Kidney epithelial cell (primary cell): ENCODE measurements at places on chromosomes 12 and 14. TPM values are rescaled to one million over a fixed set of nuclear protein-coding genes. Genes with fewer than 3 reads are reported as not detected.
A peak's percentile ranks its signal among the peaks of the same experiment; 100 is the strongest.

DNA sequence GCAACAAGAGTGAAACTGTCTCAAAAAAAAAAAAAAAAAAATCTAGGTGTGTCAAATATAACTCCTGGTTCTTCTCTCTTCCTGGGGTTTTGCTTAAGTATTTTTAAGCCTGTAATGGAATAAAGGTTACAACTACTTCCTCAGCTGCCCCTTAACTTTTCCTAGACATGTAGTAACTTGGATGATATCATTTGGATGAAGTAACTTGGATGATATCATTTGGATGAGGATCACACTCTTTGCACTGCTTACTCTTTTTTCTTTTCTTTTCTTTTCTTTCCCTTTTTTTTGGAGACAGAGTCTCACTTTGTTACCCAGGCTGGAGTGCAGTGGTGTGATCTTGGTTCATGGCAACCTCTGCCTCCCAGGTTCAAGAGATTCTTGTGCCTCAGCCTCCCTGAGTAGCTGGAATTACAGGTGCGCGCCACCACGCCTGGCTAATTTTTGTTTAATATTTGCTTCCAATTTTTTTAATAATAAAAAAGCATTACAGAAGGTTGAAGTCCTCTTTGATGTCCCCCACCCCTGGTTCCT is 775 bp upstream of the FAM186A start:
- DNase-seq: no peak

The IL31 gene
- not detected in 2 replicates for total RNA-seq

DNA sequence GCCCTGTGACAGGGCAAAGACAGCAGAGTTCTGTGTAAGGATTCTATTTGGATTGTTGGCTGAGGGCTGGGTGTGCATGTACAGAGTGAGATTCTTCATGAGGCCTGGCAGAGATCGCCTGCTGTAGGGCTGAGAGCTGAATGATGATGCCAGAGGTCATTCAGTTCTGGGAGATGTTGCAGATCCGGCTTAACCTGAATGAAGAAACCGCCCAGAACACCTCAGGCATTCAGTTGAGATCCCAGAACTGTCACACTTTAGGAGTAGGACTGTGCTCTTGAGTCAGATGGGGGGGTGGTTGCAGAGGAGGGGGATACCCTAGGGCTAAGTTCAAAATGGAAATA is 5.8 kb upstream of the EVL start:
- DNase-seq: no peak

The KSR2 gene
- total RNA-seq: 0.14 and 0.29 TPM in 2 replicates

The PMCH gene
- total RNA-seq: not detected in 2 replicates

GRCh38 chr12:55637467-55637866 is 775 bp downstream of the OR10P1 start:
- no peak for DNase-seq

DNA sequence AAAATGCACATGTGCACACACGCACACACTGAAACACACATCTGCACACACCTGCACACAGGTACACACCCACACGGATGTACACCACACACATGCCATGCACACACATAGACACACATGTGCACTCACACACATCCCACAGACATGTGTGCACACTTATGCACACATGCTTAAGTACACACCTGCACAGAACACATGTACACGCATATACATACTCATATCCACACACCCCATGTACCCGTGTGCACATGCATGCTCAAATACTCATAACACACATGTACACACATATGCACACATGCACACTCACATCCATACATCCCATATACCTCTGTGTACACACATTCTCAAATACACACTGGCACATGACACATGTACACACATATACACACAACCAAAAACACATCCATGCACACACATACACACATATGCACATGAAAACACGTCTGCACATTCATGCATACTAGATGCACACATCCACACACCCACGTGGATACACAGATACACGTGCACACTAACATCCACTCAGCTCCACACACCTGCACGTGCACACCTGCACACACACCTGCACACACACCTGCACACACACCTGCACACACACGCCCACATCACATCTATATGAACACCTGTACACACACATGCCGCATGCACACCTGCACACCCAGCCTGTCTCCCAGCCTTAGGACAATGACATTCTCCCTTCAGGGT is 336.7 kb downstream of the ADGRD1 start:
- DNase-seq: no peak

GRCh38 chr14:99127651-99128167 is 144.3 kb downstream of the BCL11B start:
- peak; percentile 61 for DNase-seq

The OTOGL gene
- total RNA-seq: 0.14 and 0.33 TPM in 2 replicates

The SLCO1B1 gene
- total RNA-seq: not detected in 2 replicates

The PACS2 gene
- total RNA-seq: 105 and 114 TPM in 2 replicates

- DNase-seq: no peak
Measured at GRCh38 chr12:121128908-121129810, 3.5 kb upstream of the P2RX7 start.

The TMEM179 gene
- total RNA-seq: not detected in 2 replicates

The RHEBL1 gene
- 3.8 and 5.1 TPM in 2 replicates for total RNA-seq

- no peak for DNase-seq
Measured at GRCh38 chr14:105888151-105888550, 361.8 kb downstream of the TMEM121 start.

The BCL7A gene
- 20.5 and 23.8 TPM in 2 replicates for total RNA-seq

GRCh38 chr12:58781609-58782008 is 138.7 kb downstream of the LRIG3 start:
- DNase-seq: no peak

The LPAR5 gene
- total RNA-seq: 3.8 and 5.2 TPM in 2 replicates

The LRFN5 gene
- 3.5 TPM in 2 replicates for total RNA-seq

DNA sequence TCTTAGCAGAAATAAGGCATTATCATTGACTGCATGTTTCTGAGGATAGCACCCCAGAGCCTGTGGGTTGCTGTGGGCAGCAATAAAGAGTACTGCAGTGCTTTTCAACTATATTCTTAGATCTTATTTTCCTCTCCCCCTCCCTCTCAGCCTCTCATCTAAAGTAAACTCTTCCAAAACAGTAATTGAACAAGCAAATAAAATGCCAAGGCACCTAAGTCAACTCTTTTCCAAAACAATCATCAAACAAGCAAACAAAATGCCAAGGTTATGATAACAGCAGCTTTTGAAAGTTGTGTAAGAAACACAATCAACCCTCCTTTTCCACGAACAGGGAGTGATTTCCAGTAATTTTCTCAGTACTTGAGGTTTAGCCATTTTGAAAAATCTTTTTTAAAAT is 1542.6 kb downstream of the AACS start:
- DNase-seq: no peak

The ZNF891 gene
- 0.63 and 0.82 TPM in 2 replicates for total RNA-seq

- DNase-seq: no peak
Measured at GRCh38 chr12:66744956-66745383, 66.1 kb upstream of the GRIP1 start.

- DNase-seq: no peak
Measured at GRCh38 chr12:57622293-57623245, 10.4 kb downstream of the B4GALNT1 start.

The CDC42BPB gene
- total RNA-seq: 147 and 167 TPM in 2 replicates

DNA sequence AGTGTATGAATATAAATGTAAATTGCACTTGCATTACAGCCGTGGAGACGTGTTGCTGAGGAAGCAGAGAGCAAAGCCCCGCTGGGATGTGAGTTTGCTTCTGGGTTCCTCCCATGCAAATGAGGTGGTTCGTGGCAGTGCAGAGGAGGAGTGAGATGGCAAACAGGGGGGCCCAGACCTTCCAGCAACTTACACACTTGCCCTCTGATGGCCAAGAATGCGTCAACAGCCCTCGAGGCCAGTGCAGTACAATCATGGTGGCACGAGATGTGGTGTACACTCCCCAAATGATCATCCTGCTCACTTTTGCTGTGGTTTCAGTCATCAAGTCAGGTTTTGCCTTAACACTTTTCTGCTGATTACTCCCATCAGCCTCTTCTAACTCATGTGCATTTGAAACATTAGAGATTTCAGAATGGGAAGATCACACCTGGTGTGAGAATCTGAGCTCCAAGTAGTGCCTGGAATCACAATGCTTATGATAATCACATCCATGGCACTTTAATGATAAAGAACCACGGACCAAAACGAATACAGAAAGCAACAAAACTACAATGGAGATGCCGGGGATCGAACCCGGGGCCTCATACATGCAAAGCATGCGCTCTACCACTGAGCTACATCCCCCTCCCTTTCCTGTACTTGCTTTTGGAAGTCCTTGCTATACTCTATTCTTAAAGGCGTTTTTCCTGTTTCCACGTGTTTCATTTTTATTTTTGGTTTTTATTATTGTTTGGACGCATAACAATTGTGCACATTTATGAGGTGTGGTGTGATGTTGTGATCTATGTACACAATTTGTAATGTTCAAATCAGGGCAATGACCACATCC is 7.0 kb upstream of the UBC start:
- DNase-seq: no peak

DNA sequence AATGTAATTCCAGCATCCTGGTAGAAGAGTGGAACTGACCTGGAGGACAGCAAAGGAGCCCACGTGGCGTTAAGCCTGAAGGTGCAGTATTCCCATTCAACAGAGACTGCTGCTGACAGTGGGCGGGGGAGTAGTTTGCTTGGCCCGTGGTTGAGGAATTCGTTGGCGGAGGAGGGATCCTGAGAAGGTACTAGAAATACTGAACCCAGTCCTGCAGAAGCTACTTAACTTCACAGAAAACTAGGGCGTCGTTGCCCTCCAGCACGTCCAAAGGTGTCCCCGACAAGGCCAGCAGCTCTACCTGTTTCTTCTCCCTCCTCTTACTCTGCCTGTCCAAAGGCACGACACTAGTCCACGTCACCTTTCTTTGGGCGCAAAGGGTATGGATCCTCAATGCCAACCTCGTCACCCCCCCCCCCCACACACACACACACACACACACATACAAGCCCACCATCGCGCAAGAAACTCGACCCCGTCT is 303 bp downstream of the PUS7L start:
- peak; percentile 9 for DNase-seq

GRCh38 chr12:81468206-81468605 is 290.9 kb downstream of the PPFIA2 start:
- no peak for DNase-seq

- DNase-seq: no peak
Measured at GRCh38 chr12:47387994-47388393, 308.2 kb upstream of the AMIGO2 start.

- no peak for DNase-seq
Measured at GRCh38 chr12:93904124-93904523, 226.9 kb downstream of the CRADD start.

The ESR2 gene
- total RNA-seq: 0.14 and 0.17 TPM in 2 replicates

The TOMM20L gene
- not detected in 2 replicates for total RNA-seq

GRCh38 chr14:67674139-67674479 is 323 bp downstream of the VTI1B start:
- no peak for DNase-seq

GRCh38 chr12:13368971-13369370 is 172.4 kb downstream of the EMP1 start:
- DNase-seq: no peak

DNA sequence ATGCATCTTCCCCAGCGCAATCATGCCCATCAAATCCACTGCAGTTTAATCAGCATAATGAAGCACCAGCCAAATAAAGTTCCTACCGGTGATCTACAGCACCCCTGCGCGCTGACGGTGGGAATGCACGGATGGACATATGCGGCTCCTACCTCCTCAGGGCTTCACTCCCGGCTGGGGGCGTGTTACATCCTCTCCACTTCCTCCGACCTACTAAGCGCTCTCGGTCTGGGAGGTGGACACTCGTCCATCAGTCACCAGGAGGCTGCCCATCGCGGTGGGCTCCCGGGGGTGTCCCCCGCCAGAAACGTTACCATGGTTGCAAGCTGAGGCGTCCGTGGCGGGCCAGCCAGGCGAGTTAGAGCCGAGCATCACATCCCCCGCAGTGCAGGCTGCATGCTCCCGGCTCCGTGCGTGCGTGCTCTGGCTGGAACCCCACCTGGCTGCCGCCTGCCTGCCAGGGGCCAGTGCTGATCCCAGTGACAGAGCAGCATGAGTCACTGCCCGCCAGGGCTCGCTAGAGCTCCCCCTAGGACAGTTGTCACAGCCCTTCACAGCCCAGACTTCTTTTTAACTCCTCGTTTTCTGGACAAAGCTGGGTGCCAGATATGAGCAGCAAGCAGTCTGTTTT is 73.0 kb downstream of the CIT start:
- peak; percentile 49 for DNase-seq

DNA sequence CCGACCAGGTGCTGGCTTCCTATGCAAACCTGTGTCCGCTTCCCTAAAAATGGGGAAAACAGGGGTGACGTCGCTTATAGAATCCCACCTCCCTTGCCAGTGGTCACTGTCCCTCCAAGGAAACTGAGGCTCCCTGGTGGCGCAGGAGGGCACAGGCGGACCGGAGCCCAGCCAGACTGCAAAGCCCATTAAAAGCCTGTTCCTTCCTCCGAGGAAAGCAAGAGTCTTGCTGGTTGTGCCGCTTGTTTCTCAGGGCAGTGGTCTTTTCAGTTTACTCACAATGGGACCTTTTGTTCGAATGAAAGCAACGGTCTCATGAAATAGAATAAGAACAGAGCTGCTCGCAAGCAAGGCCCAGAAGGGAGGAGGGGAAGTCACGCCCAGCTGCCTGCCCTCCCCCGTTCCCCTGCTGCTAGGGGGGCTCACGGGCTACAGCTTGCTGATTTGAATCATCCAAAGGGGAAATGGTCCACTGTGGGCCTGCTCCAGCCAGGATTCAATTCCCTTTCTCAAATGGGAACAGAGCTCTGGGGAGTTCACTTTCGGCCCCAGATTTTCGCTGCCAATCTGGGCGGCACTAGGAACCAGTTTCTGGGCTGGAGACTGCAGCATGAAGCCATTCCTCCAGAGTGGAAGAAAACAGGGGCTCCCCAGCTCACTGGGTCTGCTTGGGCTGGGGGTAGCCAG is 4.6 kb upstream of the SELPLG start:
- no peak for DNase-seq

The GUCY2C gene
- total RNA-seq: not detected in 2 replicates

The ANO4 gene
- total RNA-seq: 0.13 and 0.21 TPM in 2 replicates

DNA sequence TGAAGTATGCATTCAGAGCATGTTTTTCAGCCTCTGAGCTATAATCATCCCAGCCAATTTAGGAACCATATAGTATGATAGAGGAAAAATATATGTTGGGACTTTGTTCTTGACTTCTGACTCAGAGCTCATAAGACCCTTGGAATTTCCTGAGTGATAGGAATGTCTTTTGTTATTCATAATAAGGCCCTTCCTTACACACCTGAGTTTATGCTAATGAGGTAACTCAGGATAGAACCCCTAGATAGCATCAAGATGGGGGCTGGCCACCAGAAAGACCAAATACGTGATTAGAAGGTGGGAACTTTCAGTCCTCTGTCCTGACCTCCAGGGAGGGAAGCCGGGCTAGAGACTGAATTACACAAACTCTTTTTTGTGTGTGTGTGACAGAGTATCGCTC is 32.4 kb upstream of the PLEK2 start:
- DNase-seq: no peak

DNA sequence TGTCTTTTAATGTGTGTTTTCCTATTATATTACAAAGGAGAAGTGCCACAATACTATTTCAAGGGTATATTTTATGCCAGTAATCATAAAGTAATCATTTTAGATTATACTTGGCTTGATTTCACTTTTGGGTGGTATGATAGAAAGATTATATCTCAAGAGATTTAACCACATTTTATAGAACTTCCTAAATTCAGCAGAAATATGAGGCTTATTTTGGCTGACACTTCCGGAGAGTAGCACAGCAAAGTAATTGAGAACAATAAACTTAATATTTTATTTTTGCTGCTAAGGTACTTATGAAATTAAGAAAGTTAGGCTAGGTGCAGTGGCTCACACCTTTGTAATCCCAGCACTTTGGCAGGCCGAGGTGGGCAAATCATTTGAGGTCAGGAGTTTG is 319.1 kb downstream of the NPAS3 start:
- no peak for DNase-seq
